NCI-H1417 (cell line): ENCODE measurements at places on chromosomes 4 and X.

DNA sequence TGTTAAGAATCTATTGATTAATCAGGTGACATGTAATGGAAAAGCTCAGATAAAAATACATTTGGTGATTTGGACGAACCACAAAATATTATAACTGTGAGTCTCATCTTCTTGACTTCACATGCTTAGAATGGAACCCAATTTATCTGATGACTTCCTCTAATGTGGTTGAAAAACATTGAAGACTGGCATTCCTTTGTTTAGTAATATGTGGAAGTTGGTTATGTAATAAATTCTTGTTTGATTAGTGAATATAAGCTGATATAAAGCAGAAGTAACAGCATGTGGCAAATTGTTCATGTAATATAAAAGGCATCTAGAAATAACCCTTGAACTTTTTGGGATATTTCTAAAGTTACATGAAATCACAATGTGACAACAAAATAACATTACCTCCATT lies 9.7 kb downstream of the GIMD1 start:
- no peak for DNase-seq

GRCh38 chr4:189940178-189941004 lies at the start of gene FRG1:
Gene FRG1, plus strand, starts transcription at chr4:189940872. Its CDS starts 138 bp downstream, at chr4:189941010.
- DNase-seq, result no peak

DNA sequence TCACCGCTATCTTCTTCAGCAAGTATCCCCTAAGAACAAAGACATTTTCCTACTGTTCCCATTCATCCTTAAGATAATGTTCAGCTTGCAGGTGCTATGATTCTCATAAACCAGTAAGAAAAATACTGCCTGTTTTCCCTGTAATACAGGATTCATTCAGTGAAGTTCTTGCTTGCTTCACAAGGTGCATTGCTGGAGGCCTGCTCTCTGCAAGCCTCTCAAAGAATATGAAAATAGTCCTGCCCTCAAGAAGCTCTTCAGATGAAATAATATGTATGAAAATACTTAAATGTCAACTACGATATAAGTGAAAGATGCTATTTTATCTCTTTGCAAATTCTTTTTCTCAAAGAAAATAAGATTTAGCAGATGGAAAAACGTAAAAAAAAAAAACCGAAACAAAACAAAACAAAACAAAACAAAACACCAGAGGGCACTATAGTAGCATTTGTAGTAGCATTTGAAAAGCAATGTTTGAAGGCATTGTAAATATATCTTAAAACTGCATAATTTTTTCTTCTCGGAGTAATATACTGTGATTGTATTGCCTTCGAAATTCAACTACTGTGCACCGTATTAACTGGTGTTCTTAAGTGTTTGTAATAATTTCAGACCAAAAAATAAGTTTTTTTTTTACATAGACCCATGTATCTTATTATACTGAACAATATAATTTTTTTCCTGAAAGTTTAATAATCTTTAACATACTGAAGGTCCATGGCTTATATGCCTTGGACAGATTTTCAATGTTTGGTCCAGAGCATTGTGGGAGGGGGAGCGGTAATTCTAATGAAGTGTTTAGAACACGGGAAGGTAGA lies 26.0 kb downstream of the ADH4 start:
- peak; percentile 20 for DNase-seq

DNA sequence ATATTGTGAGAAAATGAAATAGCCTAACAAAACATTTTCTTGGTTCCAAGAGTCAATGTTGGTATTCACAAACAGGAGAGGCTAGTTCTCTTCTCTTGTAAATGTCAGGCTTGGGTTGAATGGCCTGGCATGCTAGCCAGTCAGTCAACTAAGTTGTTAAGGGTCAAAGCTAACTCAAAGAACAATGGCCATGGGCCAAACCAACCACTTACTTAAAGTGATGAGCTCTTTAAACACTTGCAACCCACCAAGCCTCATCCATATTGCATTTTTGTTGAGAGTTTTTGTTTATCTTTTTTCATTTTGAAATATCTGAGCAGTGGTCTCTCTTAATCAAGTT lies 394.5 kb downstream of the RAB28 start:
- no peak for DNase-seq

DNA sequence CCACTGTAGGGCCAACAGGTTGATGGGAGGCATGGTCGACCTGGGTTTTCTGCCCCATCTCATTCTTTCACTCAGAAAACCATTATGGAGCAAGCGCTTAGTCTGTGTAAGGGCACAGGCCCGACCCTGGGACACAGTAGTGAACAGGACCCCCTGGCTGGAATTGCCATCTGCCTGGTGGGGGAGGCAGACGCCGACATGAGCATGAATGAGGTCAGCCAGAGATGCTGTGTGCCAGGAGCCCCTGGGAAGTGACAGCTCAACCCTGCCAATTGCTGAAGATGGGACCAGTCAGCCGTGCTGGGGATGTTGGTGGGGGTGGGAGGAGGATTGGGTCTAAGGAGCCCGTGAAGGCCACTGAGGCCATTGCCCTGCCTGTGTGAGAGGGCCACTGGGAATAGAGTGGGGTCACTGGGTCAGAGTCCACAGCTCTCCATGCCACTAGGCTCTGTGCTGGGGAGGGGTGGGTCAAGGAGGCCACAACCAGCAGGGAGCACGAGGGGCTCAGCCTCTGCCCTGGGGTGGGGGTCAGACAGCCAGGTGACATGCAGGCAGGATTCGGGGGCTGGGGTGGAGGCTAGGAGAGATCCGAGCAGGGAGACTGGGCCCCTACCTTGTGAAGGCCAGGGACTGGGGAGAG lies 31.0 kb downstream of the ZNF185 start:
- no peak for DNase-seq
